ENCODE measurements at places on chromosomes 1 and 21.

DNA sequence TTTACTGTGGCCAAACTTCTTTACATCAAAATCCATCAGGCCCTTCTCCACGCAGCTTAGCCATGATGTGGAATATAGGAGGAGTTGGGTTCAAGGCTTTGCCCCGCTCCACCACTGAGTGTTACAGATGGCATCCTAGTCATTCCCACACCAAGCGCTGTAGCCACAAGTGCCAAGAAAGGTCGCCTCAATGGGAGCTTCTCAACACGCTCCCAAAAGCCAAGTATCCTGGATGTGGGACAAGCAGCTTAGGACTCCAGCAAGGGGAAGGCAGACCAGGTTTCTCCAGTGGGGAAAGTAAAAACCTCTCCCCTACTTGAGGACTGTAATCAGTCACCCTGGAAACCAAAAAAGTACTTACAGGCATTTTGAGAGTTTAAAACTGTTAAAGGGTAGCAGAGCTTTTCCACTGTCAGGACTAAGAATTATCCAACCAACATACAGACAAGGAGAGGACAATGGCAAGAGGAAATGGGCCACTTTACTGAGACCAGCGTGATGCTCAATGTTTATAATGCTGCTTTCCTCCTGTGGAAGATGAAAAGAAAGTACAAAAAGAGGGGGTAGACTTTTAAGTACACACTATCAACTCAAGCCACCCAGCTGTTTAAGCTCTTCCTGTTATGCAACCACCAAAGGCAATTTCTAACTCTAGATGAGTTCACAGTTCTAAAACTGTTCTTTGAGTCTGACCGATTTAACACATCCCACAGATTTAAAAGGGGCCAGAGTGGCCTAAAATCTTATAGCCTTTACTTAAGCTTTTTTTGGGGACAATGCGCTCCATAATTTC is 120.7 kb upstream of the KRTAP19-8 start:
- no peak for DNase-seq

- no peak for DNase-seq
These were observed 7.0 kb downstream of the ARPC5 start for GRCh38 chr1:183628537-183628936.

- DNase-seq, result no peak
These were observed 218.8 kb downstream of the RPS6KC1 start for GRCh38 chr1:213269829-213270228.

GRCh38 chr1:188270497-188270896 is 1441.7 kb downstream of the PLA2G4A start:
- DNase-seq, result no peak

- no peak for DNase-seq
These were observed 109.2 kb upstream of the IFFO2 start for GRCh38 chr1:19065526-19066247.

DNA sequence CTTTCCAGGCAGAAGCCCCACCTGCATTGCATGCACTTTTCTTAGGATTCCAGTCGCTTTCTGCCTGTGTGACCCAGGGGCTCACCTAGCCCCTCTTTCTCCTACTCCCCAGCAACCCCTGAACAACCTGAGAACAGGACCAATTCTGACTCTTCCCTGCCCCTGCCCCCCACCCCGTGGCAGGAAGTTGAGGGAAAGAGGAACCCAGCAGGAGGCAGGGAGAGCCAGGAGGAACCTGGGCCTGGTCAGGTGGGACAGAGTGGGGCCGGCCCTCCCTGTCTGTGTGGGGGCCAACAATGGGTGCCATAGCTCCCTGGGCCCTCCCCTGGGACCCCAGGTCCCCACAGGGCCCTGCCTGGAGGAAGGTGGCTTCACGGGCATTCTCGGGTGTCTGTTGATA is 6.1 kb downstream of the BMP8A start:
- DNase-seq, result no peak

- no peak for DNase-seq
These were observed 71.8 kb upstream of the LRRC53 start for GRCh38 chr1:74584185-74584584.
